ENCODE measurements at places on chromosomes 1 and 21.

- DNase-seq: no peak
These were observed 834.3 kb downstream of the KCNT2 start for GRCh38 chr1:195773931-195774330.

DNA sequence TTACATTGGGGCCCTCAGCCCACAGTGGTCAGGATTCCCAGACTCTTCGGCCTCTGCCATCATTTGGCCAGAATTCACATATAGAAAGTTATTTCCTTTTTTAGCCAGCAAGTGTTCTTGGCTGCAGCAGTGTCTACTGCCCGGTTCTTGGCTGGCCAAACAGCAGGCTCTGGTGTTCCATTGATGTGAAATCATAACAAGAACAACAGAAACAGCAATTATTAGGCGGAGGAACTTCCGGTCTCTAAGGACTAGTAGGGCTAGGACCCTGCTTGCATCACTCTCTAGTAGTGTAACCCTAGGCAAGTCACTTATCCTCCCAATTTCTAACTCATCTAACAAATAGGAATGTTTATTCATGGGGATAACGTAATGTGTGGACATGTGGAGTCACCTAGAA, 8.7 kb upstream of the GJA5 start:
- DNase-seq: no peak

GRCh38 chr1:92333668-92334067, 34.8 kb downstream of the RPAP2 start:
- DNase-seq: no peak

DNA sequence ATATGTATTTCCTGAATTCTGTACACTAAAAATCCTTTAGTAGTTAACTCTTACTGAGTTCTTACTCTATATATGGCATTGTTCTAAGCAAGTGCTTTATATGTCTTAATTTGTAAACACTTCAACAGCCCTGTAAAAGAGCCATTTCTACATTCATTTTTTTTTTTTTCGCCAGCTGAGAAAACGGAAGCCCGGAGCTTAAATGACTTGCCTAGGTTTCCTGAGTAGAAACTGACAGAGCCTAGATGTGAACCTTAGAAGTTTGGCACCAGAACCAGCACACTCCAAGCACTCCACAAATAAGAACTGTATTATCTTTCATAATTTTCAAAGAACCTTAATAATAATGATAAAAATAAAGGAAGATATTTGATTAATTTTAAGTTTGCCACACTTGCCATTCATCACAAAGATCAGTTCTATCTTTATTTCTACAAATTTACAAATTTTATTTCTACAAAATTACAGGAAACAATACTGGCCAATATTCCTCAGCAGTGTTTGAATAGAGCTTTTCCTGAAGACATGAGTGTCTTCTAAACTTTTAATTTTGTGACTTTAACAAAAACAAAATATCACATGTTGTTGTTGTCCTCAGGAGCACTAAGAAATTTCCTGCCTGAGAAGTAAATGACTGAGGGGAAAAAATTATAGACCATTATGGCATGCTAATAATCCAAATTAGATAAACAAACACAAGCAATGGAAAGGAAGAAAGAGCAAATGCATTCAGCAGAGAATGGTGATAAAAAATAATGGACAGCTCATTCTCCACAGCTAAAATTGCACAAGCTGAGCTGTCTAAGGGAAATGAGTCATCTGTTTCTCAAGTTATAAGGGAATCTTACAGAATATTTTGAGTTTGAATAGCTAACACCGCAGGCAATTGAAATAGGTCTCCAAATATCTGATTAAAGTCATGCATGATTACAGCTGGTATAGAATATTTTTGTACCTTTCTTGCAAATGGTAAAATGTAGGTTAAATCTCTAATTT, 71.2 kb downstream of the DPYD start:
- peak; percentile 87 for DNase-seq

- no peak for DNase-seq
These were observed 13.5 kb downstream of the FOXO6 start for GRCh38 chr1:41374711-41375110.

GRCh38 chr1:233086961-233087881, 136.8 kb downstream of the NTPCR start:
- no peak for DNase-seq

- DNase-seq: no peak
These were observed 88.8 kb upstream of the PDE4B start for GRCh38 chr1:65703853-65704252.

DNA sequence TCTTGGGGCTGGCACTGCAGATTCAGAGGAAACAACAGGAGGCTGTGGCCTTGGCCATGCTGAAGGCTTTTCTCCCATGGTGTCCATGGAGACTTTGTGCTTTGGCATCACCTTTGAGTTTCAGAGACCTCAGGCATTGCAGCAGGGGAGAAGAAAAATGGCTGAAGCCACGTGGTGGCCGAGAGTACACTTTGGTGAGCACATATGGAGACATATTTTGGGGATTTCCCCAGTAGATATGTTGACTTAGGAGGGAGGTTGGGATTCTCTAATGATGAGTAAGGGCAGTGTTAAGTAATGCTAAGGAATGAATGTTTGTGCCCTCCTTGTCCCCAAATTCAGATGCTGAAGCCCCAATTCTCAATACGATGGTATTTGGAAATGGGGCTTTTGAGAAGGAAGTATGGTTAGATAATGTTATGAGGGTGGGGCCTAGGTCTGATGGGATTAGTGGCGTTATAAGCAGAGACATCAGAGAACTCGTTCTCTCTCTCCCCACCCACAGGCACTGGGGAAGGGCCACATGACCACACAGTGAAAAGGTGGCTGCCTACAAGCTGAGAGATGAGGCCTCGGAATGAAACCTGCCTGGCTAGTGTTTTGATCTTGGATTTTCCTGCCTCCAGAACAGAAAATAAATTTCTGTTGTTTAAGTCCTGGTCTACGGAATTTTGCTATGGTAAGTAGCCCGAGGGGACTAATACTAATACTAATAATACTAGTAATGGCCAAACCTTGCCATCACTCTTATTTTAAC, 98.6 kb downstream of the TBX19 start:
- DNase-seq: peak; percentile 73

DNA sequence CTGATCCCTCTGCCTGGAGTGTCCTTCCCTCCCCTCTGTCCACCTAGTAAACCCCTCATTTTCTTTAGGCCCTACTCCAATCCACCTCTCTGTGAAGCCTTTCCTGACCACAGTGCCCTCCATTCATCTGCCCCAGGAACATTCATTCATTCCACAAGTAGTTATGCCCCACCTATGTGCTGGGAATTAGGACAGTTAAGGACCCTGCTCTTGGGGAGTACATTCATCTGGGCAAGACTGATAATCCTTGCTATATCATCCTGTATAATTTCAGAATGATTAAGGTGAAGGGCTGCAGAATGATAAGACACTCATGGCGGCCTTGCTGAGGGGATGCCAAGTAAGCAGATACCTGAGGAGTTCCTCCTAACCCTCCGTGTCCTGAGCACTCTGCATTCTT, 10.3 kb upstream of the FAM20B start:
- no peak for DNase-seq

DNA sequence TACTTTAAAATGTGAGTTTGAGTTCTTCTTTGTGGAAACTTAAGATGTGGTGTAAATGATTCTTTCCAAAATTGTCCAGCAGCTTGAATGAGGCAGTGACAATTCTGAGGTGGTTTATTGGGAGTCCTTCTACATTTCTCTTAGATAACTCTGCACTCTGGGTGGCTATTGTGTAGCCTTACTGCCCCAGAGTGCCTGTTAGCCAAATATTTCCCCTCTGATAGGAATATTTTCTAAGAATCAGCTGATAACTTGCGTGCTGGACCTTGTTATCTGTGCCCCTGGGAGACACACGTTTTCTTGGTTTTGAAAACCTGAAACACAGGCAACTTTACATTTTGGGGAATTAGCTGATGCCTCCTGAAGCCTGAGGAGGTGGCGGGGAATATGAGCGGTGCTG, 91.6 kb downstream of the CD247 start:
- no peak for DNase-seq

- no peak for DNase-seq
These were observed 8.1 kb downstream of the NCF2 start for GRCh38 chr1:183582021-183582713.

- no peak for DNase-seq
These were observed 246.9 kb upstream of the LRRC7 start for GRCh38 chr1:69320757-69321211.

DNA sequence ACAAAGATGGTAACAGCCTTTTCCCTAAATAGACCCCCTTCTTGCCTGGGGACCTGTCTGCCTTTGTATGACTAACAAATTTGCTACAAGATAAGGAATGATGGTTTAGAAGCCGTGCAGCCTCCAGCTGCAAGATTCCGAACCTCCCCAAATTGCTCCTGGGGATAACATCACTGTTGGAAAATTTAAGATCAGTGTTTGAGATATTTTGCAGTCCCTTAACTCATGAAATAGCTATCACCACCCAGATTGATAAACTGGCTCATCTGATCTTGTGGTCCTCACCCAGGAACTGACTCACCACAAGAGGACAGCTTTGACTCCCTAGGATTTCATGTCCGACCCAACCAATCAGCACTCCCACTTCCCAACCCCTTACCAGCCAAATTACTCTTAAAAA, 254.7 kb downstream of the USH2A start:
- peak; percentile 76 for DNase-seq

- DNase-seq: peak; percentile 68
These were observed 36.2 kb upstream of the BTG2 start for GRCh38 chr1:203268901-203269653.

GRCh38 chr1:169795687-169796086, 980 bp upstream of the METTL18 start:
- DNase-seq: peak; percentile 28

- no peak for DNase-seq
These were observed 169.7 kb upstream of the UBE2U start for GRCh38 chr1:64033667-64034220.

DNA sequence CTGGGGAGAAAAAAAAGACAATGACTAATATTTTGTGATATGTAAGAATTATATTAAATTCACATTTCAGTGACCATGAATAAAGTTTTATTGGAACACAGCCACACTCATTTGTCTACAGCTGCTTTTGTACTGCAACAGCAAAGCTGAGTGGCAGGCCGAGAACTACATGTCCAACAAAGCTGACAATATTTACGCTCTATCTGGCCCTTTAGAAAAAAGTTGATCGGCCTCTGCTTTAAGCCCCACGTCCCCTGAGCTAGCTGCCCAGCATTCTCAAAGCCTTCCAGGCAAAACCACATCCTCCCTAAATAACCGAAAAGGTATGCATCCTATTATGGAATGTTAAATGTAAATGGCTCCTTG, 8.6 kb downstream of the SLC2A1 start:
- peak; percentile 87 for DNase-seq

DNA sequence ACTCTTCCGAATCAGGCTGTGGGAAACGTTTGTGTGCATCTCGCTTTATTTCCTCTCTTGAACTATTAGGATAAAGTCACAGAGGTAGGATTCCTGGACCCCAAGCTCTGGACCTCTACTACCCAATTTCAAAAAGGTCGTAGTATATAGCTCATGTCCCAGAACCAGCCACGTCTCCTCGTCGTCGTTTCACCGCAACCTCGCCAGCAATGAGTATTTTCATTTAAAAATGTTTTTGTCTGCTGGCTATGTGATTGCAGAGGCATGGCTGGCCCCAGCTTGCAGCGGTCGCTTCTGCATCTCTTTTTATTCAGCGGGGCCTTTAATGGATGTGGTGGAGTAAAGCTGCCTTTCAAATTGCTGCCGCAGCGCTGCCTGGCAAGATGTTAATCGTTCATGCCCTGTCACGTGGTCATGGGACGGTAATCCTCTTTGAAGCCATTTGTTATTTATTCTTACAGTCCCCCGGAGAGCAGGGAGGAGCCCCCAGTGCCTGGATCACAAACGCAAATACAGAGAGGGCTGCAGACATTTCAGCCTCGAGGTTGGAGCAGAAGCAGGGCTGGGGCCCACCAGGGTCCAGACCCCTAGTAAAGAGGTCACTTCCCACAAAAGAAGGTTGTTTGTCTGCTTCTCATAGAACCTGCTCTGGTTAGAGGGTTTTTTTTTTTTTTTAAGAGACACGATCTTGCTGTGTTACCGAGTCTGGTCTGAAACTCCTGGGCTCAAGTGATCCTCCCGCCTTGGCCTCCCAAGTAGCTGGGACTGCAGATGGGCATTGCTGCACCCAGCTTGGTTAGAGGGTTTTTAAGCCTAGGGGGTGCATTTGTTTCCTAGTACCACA, 11.6 kb upstream of the NPHP4 start:
- DNase-seq: no peak

DNA sequence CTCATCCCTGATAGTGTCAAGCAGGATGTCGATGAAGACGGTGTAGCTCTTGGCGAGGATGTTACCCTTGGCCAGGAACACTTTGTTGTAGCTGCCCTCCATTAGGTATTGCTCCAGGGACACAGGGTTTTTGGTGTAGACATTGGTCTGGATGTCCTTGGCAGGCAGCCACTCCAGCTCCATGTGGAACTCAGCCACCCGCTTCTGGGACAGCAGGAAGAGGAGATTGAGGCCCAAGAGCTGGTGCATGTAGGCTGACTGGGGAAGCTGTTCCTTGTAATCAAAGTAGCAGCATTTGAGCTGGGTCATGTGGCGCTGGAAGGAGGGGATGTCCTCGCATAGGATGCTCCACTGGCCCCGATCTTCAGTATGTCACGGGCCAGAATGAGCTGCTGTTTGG, 9.5 kb downstream of the IL6R start:
- DNase-seq: no peak

- no peak for DNase-seq
These were observed 88.8 kb downstream of the TNNI3K start for GRCh38 chr1:74323937-74324473.

DNA sequence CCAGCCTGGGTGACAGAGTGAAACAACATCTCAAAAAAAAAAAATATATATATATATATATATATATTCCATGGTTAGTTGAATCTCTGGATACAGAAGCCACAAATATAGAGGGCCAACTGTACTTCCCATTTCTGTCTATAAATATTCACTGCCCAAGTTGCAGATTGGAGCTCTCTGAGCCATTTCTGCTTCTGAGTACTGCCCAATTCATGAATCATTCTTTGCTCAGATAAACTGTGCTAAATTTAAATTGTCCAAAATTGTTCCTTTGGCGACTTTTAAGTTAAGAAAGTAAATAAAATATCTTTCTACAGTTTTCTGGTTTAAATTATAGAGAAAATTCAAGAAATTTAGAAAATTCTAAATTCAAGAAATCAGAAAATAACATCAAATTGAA, 23.2 kb upstream of the C1orf146 start:
- DNase-seq: no peak

- no peak for DNase-seq
These were observed 24.7 kb downstream of the KNCN start for GRCh38 chr1:46526691-46527291.

DNA sequence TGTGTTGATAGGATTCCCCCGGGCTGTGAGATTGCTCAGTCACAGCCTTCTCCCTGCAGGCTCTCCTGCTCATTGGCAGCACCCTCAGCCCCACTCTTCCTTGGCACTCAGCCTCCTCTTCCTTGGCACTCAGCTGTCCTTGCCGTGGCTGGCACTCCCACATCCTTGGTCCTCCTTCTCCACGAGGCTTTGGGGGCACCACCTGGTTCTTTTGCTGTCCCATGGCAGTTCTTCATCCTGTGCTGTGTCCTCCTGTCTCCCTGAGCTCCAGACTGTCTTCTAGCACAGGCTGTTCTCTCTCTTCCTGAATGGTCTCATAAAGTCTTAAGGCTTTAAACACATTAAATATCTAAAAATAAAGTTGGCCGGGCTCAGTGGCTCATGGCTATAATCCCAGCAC, 27.0 kb downstream of the PKNOX1 start:
- DNase-seq: no peak
